ENCODE measurements at places on chromosomes 3 and 15.

DNA sequence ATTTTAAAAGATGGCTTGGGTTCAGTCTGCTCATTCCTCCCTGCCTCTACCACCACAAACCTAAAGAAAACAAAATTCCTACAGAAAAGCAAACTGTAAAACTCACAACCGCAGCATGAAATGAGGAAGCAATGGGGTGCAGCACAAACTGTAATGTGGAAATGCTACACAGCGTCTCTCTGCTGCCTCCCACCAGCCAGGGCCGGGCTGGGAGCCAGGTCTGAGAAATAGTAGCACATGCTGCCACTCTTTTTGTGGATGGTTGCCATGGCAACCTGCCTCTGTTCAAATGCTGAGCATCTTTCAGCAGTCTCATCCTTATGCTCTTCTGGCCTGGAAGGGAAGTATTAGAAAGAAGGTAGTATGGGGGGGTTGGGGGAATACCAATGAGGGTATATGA lies 55.4 kb downstream of the EOMES start:
- DNase-seq = peak; percentile 55

DNA sequence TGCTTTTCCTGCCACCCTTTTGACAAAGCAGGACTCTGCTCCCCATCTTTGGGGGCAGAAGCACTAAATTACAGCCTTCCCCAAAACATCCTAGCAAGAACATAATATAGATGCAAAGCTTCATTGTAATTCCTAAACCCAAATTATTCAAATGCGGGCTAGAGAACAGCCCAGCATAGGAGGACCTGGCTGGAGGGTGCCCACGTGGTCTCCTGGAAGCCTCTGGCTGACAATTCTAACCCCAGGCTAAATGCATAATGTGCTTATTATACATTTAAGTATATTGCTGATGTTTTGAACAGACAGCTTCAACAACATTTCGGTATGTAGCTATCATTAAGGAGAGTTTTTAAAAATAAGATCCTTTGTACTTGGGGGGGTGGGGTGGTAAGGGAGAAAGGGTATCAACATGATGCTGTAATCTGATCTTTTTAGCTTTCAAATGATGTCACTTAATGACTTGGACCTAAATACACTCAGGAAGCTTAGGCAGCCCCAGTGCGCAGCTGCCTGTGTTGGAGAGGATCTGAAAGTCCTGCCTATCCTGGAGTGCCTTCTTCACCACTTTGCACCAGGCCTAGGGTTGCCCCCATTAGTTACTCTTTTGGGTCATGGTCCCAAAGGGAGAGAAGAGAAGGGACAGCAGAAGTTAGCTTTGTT lies 57.2 kb upstream of the USP3 start:
- no peak for DNase-seq

DNA sequence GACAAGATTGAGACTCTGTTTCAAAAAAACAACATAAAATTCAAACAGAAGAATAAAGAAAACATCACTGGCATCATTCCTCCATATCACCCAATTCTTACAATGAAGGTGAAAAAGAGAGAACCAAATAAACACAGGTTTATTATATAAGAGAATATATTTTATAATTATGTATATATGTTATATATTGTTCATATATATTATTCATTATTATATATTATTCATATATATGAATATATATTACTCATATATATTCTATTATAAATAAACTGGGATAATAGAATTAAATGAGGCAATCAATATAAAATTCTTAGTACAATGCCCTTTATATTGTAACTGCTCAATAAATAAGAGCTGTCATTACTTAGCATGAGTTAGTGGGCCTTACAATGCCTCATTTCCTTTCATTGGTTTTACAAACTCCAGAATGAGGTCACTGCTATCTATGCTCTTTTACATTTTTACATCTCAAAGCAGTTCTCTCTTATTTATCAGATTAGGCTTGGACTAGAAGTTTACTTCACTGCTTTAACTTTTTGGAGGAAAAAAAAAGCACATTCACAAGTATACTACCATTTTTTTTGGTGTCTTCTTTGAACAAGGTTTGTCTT lies 135.5 kb upstream of the TTC14 start:
- DNase-seq = no peak

DNA sequence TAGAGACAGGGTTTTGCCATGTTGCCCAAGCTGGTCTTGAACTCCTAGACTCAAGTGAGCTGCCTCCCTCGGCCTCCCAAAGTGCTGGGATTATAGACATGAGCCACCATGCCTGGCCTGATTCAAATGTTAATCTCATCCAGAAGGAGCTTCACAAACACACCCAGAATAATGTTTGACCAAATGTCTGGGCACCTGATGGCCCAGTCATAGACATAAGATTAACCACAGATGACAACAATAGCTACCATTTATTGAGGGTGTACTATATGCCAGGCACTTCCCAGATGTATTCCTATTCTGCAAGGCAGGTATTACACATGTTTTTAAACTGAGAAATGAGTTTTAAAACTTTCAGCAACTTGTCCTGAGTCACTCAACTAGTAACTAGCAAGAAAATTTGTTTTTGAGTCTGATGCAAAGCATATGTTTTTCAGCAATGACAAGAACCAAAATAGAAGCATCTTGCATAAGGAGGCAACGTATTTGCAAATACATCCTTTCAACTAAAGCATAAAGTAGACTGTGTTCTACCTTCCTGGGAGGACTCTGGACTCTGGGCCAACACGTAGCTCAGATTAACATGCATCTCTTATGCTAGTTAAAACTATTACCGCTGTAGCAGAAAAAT lies 8.1 kb upstream of the SPG21 start:
- DNase-seq = no peak

GRCh38 chr3:100110162-100110561 lies 4.1 kb downstream of the FILIP1L start:
- no peak for DNase-seq

DNA sequence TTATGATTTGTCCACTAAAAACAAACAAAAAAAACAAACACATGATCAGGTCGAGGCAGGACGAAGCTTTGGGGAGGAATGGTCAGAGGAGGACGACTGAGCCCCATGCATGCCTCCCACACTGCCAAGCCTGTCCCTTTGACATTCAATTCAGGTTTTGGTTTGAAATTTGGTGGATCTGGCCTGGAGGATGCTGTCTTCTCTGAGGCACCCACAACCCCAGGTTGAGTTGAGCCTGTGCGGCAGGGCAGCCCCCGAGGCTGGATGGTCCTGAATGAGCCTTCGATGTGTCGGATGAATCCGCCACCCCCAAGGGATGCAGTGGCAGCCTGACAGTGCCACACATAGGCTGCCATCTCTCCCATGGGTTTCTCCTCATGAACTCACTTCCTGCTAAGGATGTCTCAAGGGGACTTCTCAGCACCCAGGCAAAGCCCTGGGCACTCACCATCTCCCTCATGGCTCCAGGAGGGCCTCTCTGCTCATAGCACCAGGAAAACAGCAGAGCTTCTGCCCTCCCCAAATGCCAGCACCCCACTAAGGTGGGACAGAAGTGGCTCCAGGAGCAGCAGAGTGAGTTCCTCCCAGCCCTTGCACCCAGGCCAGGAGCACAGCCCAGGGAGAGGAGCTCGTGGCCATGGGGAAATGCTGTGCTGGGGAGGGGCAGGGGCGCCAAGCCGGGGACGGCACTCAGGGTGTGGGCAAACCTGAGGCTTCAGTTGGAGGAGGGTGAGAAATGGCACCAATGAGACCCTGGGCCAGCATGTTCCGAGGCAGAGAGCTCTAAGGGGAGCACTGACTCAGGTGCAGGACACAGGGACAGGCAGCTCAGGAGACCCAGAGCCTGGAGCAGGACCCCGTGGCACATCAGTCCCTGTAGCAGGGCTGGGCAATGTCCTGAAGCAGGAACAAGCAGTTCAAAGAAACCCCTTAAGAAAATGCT lies 18.5 kb downstream of the PRR23E start:
- no peak for DNase-seq

GRCh38 chr3:78863306-78864203 lies 904.2 kb downstream of the ROBO1 start:
- DNase-seq = no peak

- DNase-seq = peak; percentile 45
Observed at GRCh38 chr15:69474291-69474690, 21.7 kb downstream of the RPLP1 start.

DNA sequence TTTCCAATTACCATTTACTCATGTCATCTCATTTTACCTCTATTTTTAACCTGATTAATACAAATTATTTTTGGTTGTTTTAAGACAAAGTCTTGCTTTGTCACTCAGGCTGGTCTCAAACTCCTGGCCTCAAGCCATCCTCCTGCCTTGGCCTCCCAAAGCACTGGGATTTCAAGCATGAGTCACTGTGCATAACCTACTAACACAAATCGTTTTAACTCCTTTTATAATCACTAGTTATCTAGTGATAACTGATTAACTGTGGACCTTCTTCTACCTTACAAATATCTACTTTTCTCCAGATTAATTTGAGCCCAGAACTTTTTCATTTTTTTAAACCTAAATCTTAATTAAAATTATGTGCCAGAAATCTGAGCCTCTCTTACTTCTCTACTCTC lies 4.6 kb downstream of the ATP13A3 start:
- DNase-seq = no peak

GRCh38 chr3:119125742-119126504 lies 20.0 kb upstream of the TEX55 start:
- no peak for DNase-seq

- no peak for DNase-seq
Observed at GRCh38 chr3:125200731-125201139, 11.8 kb downstream of the SLC12A8 start.

- DNase-seq = no peak
Observed at GRCh38 chr15:72063186-72063585, 54.8 kb downstream of the MYO9A start.

- no peak for DNase-seq
Observed at GRCh38 chr3:124014366-124014942, 22.5 kb upstream of the ROPN1 start.

DNA sequence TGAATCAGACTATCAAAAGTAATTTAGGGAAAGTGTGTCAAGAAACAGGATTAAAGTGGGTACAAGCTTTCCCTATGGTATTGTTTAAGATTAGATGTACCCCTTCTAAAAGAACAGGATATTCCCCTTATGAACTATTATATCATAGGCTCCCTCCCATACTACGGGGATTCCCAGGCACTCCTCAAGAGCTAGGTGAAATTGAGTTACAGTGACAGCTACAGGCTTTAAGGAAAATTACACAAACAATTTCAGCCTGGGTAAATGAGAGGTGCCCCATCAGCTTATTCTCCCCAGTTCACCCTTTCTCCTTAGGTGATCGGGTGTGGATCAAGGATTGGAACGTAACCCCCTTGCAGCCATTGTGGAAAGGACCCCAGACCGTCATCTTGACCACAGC lies 240.8 kb upstream of the CNTN6 start:
- no peak for DNase-seq

All from hepatic stellate cell (primary cell).